SK-N-SH treated with all-trans-retinoic acid at 6 μM for 48 hours (cell line): ENCODE measurements at places on chromosomes 11 and 22.
A peak's percentile ranks its signal among the peaks of the same experiment; 100 is the strongest.

GRCh38 chr11:133903056-133903455 is 53.7 kb downstream of the IGSF9B start:
- no peak for ATAC-seq

DNA sequence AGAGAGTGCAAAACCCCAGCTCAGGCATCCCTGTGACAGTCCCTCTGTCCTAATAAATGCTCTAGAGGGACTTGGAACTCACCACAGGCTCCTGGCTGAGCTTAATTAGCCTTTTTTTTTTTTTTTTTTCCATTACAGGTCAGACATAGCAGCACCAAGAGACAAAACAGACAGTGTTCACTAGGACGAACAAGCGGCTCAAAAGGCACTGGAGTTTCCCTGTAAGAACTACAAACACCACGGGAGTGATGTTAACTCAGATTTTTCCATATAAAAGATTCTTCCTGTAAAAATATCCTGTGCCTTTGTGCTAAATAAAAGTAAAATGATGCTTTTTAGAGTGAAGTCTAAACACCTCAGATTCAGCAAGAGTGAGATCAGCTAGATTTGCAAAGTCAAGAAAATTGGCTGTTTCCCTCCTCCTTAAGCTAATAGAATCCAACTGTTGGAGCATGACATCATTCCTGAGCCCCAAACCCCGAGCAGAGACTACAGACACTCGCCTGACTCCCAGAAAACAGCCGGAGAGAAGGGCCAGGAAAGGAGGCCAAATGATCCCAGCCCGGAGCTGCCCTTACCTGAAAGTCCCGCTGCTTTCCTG is 101.0 kb upstream of the AKIP1 start:
- ATAC-seq = peak; percentile 37

DNA sequence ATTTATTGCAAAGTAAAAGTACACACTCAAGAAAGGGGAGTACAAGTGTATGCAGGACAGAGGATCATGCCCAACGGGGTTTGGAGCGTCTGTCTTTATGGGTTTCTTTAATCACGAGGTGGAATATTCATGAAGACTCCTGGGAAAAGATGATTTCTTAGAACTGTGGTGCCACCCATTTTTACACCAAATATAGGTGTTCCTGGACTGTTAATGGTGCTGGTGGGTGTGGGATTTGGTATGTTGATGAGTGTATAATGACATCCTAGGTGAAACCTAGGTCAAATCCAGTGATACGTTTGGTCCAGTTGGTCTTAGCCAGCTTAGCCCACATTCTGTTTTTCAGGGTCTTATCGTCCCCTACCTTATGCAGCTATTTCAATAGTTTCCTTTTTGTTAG is 21.1 kb downstream of the ANO3 start:
- ATAC-seq = no peak

GRCh38 chr11:6642957-6643356 is 12.7 kb downstream of the DCHS1 start:
- ATAC-seq = no peak

- peak; percentile 74 for ATAC-seq
Observed at GRCh38 chr11:2892215-2892966, 6.8 kb upstream of the CDKN1C start.

GRCh38 chr11:2203440-2204259 is 32.0 kb upstream of the TH start:
- ATAC-seq = no peak

DNA sequence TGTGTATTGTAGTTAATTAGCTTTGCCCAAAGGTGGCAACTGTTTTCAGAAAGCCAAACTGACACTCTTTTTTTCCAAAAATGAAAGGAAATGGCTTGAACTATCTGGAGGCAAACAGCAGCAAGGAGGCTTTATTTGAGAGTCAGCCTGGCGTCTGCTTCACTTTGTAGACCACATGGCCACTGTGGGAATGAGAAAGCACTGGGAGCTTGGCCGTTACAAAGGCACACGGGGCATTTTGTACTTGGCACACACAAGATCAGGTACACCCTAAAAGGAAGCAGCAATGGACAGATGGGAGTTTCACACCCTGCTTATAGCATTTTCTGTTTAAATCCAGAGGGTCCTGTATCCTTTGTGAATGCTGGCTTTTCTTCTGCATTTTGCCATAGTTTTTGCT is 126.3 kb downstream of the MPPED2 start:
- no peak for ATAC-seq

- ATAC-seq = peak; percentile 62
Observed at GRCh38 chr11:26778000-26778757, 56.3 kb upstream of the SLC5A12 start.

DNA sequence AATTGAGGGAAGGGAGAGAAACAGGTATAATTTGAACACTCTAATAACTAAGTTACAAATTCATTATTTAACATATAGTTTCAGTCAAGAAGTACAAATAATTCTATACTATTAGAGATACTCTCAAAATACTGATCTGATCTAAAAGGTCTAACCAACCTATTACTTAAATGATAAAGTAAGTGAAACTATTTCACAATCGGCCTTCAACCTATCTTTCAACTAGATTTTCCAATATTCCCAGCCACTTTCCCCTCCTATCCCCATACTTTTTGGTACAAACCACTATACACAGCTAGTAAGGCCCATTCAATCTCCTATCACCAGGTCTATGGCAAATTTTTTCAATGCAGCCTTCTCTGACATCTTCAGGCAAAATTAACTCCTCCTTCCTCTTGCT is 106.7 kb downstream of the SIK3 start:
- no peak for ATAC-seq

GRCh38 chr22:28413612-28414399 is 265.8 kb downstream of the TTC28 start:
- ATAC-seq = no peak

- ATAC-seq = no peak
Observed at GRCh38 chr22:39283322-39284141, 35.9 kb downstream of the RPL3 start.

DNA sequence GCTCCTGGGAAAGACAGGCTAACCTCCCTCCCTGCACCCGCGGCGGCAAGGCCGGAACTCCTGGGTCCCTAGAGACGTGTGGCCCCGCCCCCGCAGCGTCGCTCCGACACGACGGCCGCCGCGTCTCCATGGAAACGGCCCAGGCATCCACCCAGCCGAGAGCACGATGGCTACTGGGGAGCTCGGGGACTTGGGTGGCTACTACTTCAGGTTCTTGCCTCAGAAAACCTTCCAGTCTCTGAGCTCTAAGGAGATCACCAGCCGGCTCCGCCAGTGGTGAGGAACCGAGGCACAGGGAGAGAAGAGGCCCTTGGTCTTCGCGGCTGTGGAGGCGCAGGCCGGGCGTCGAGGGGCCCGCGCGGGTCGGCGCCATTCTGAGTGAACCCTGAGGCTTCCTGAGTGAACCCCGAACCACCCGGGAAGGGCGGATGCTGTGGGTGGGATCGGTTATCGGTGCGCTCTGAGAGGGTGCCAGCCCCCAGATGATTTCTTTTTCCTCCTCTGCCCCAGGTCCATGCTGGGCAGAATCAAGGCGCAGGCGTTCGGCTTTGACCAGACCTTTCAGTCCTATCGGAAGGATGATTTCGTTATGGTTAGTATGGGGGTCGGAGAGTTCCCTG is at the start of gene CFAP300:
Gene CFAP300 (plus strand): TSS at position 133 of the 620 bp plus-strand sequence. CDS start 34 bp downstream, at position 167.
- peak; percentile 87 for ATAC-seq

DNA sequence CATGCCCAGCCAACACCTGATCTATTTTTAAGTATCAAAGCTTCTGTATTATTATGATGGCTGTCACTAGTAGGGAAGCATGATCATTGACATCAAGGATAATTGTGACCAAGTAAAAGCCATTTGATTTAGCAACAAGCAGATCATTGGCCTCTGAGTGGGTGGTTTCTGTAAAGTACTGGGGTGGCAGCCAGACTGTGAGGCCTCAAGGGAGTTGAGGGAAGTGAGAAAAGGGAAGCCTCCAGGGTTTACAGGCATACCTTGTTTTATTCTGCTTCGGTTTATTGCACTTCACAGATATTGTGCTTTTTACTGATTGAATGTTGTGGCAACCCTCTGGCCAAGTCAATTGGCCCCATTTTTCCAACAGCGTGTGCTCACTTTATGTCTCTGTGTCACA is 60.1 kb downstream of the PRR5L start:
- ATAC-seq = no peak

DNA sequence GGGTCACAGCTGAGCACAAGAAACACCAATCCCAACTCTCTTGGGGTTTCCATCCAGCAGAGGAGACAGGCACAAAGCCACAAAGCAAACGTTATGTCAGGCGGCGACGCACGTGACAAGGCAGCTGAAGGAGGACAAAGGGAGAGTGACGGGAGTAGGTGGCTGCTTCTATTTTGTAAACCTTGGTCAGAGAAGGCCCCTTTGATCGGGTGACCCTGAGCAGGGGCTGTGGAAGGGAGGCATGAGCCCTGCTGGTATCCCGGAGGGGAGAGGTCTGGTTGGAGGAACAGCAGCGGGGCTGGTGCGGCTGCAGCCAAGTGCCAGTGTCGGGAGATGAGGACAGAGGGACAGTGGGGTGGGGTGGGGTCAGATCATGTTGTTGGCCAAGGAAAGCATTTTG is 17.3 kb upstream of the RFPL3 start:
- ATAC-seq = no peak

DNA sequence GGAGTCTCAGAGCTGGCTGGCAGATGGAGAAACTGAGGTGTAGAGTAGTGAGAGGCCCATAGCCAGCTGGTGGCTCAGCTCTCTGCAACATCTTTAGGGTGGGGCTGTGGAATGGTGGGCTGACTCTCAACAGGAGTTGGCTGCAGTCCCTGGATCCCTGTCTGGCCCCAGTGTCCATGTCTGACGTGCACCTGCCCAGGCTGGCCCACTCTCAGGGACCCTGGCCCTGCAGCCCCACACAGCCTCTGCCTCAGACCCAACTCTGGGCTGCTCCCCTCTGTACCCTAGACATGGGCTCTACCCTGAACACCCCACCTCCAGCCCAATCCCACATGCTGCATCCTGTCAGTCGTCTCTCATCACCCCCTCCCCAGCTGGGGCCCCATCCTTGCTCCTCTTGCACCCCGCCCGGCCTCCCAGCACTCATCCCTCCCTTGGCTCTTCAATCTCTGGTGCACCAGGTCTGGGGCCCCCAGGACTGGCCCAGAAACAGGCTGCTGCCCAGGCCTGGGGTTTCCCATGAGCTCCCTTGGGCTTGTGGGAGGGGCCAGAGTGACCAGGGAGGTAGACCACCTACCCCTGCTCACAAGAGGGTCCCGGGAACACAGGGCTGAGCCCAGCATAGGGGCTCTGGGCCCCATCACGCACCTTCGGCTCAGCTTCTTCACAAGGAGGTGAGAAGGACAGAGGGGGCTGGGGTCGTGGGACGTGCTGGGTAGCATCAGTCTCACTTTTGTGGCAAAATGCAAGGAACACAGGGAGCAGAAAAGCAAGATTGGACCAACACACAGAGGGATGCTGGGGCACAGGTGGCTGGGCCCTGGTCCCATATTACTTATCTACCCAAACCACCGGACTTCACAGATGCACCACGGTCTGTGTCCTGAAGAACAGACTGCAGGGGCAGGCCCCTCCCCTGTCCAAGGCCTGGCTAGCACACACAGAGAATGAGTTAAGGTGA is 31.5 kb downstream of the ARVCF start:
- ATAC-seq = no peak

- no peak for ATAC-seq
Observed at GRCh38 chr22:28002863-28003565, 84.0 kb upstream of the PITPNB start.

DNA sequence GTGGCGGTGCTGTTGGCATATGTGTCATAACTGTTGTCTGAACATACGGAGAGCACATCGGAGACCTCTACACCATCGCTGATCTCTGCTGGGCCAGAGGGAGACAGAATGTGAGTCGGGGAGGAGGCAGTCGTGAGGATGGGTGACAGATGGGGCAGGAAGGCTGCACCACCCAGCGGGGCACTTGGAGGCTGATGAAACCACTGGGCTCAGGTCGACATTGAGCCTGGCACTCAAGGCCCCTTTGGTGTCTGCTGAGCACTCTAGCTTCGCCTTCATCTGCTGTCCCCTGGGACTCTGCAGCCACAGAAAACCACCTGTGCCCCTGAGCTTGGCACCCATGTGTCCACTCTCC is 2.5 kb upstream of the KLHL35 start:
- no peak for ATAC-seq

- no peak for ATAC-seq
Observed at GRCh38 chr11:19648321-19648720, 64.3 kb upstream of the NAV2 start.

GRCh38 chr11:105937331-105937730 is 84.7 kb downstream of the MSANTD4 start:
- peak; percentile 98 for ATAC-seq

GRCh38 chr22:49740242-49740641 is 87.4 kb downstream of the BRD1 start:
- ATAC-seq = no peak
